Panc1 (cell line): ENCODE measurements at places on chromosomes 5 and 9. TPM values are rescaled to one million over a fixed set of nuclear protein-coding genes. Genes with fewer than 3 reads are reported as not detected.

DNA sequence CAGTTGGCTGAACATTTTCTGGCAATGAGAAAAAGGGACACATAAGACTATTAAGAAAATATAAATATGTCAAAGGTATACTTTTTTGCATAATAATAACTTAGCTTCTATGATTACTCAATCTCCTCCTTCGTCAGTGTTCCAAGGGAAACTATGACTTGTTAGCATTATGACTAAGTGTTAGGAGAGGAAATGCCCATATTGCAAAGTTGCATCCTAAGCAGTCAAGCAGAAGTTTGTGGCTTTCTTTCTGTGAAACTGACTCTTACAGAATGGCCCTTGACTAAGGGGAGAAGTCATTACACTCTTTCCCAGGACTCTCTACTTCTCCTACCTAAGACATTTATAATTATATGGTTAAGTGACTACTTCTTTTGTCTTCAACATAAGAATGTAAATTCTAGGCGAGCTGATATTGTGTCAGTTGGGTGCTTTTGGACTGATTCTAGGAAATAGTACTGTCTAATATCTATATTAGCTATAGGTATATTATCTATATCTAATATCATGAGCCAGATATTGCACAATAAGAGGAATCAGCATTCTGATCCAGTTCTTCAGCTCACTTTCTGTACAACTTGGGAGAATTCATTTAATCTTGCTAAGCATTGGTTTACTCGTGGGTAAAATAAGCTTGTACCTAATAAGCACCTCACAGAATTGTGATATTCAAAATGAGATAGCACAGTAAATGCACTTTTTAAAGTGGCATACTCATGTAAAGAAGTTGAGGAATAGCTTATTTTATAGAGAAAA is 16.4 kb upstream of the SPINK6 start:
- no peak overlapping the region for H3K4me3 ChIP-seq
- DNase-seq: peak; percentile 36
- no peaks in the 10 kb centered on the region for H3K27me3 ChIP-seq

DNA sequence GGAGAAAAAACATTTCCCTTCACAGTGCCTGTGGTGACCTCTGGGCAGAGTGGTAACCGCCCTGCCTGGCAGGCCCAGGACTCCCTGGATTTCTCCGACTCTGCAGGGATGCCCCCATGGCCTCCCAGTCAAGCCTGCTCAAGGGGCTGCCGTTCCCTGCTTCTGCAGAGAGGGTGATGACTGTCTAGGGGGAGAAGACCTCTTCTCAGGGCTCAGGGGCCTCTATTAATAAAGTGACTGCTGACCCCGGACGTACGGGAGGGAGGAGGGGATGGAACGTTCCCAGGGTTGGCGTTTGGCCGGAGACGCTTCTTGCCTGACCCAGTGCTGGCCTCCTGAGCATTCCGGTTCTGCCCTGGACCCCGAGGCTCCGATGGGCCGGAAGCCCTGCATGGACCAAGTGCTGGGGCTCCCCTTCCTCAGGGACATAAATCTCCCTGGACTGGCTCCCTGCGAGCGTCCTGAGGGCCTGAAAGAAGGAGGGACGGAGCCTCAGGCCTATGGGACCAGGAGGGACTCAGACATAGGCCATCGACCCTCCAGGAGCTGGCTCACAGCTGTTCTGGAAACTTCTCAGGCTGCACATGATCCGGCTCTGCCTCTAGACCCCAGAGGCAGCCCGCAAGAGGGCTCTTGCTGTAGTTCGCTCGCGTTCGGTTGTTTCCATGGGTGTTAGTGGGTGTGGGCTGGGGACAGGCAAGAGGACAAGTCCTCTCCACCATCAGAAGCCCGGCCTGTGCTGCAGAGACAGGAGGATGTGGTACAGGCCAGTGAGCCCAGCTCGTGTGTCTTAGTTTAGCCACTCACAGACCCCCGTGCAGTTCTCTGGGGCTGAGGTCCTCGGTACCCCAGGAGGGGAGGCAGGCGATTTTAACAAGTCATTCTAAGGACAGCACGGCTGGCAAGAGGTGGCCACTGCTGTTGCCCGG is 8.1 kb upstream of the RNU6ATAC start:
- no peak overlapping the region for H3K4me3 ChIP-seq
- no peaks in the 10 kb centered on the region; the same call in 1 of the 2 replicates for H3K27me3 ChIP-seq
- H3K4me1 ChIP-seq: no peaks in the 10 kb centered on the region
- no peaks in the 10 kb centered on the region for H3K36me3 ChIP-seq

DNA sequence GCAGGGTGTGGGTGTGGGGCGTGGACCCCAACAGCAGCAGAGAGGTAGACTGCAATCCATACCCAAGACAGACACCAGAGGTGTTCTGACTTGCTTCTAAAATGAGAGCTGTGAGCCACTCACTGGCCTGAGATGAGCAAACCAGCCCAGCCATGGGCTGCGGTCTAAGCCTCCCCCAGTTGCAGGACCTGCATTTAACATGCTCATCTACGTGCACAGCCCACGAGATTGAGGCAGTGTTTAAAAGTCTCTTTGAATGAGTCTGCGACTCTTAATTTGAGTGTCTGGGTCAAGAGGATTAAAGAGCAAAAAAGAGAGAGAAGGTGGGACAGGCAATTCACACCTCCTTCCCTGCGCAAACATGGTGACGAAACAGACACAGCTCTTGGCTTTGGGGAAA is 5.9 kb downstream of the SURF4 start:
- no peak overlapping the region for H3K27ac ChIP-seq
- no peak overlapping the region for H3K4me3 ChIP-seq
- H3K4me1 ChIP-seq: peaks cover 18% of the 10 kb centered on the region
- peaks cover 6% of the 10 kb centered on the region; the same call in 1 of the 2 replicates for H3K36me3 ChIP-seq

GRCh38 chr9:8136477-8136876 is 336.9 kb upstream of the DMAC1 start:
- no peak for DNase-seq
- H3K4me3 ChIP-seq: no peak overlapping the region
- no peaks in the 10 kb centered on the region for H3K4me1 ChIP-seq
- H3K36me3 ChIP-seq: no peaks in the 10 kb centered on the region
- H3K27me3 ChIP-seq: no peaks in the 10 kb centered on the region
- no peak overlapping the region for H3K27ac ChIP-seq

DNA sequence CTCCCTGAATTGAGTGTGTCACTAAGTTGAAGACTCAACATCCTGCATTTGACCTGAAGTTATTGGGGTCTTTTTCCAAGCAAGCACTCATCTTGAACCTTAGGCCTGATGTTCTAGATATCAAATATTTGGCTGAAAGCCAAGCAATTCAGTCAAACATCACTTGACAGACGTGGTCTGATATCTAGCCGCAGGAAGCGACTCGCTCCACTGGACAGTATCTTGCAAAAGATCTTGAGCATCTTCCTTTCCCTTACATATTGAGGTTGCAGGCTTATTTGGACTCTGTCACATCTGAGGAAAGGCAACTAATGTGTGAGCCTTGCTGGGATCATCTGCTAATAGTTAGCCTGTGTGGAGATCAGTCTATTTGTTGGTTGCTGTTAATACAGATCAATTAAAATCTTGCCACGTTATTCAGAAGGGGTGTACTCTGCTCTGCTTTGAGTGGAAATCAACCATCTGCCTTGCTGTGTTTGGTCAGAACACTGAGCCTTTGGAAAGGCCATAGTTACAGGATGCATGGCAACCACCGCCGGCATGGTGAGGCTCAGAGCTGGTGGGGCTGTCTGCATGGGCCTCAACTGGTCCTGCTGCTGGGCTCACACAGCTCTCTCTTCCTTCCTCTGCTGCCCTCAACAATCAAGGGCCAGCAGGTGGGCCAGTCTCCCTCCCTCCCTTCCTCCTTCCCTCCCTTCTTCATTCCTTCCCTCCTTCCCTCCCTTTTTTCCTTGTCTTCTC is 166.9 kb upstream of the KLF9 start:
- H3K4me3 ChIP-seq: no peak overlapping the region
- no peaks in the 10 kb centered on the region; the same call in 1 of the 2 replicates for H3K27me3 ChIP-seq
- DNase-seq: no peak

Gene DRD1
- 1.0 TPM for total RNA-seq

Gene IFNK
- total RNA-seq: not detected
